Upper lobe of left lung (tissue), 6 donors: ENCODE measurements at places on chromosomes 12 and 14. TPM values are rescaled to one million over a fixed set of nuclear protein-coding genes. Genes with fewer than 3 reads are reported as not detected.
A peak's percentile ranks its signal among the peaks of the same experiment; 100 is the strongest.

GRCh38 chr12:30548203-30548602 is 147.5 kb downstream of the IPO8 start:
- no peaks in the 10 kb centered on the region for H3K4me1 ChIP-seq
- no peak overlapping the region for H3K4me3 ChIP-seq
- H3K27ac ChIP-seq = no peak overlapping the region
- H3K36me3 ChIP-seq = no peaks in the 10 kb centered on the region

DNA sequence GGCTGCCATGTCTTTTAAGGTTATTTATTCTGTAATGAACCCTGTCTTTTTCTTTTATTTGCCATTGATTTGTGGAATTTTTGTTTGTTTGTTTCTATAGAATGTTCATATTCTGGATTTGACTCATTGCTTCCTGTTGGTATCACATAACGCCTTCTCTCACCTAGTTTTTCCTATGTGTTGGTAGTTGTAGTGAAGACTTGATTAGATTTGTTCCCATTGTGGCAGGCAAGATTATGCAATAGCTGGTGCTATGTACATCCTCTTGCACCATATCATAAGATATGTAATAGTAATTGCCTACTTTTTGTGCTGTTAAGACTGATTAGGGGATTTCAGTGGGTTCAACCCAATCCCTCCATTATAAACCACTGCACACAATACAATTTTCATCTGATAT is 3.9 kb upstream of the KRT6B start:
- no peaks in the 10 kb centered on the region for H3K36me3 ChIP-seq
- no peak overlapping the region for H3K27ac ChIP-seq
- no peak overlapping the region for H3K4me3 ChIP-seq
- no peaks in the 10 kb centered on the region for H3K4me1 ChIP-seq
- no peaks in the 10 kb centered on the region for H3K27me3 ChIP-seq

GRCh38 chr12:130860311-130860710 is 11.6 kb upstream of the RAN start:
- no peak for DNase-seq
- no peak overlapping the region for H3K4me3 ChIP-seq

GRCh38 chr12:19681007-19681406 is 241.7 kb downstream of the AEBP2 start:
- no peaks in the 10 kb centered on the region for H3K27me3 ChIP-seq
- no peaks in the 10 kb centered on the region for H3K36me3 ChIP-seq
- no peaks in the 10 kb centered on the region for H3K4me1 ChIP-seq
- DNase-seq = no peak
- no peak overlapping the region for H3K4me3 ChIP-seq

DNA sequence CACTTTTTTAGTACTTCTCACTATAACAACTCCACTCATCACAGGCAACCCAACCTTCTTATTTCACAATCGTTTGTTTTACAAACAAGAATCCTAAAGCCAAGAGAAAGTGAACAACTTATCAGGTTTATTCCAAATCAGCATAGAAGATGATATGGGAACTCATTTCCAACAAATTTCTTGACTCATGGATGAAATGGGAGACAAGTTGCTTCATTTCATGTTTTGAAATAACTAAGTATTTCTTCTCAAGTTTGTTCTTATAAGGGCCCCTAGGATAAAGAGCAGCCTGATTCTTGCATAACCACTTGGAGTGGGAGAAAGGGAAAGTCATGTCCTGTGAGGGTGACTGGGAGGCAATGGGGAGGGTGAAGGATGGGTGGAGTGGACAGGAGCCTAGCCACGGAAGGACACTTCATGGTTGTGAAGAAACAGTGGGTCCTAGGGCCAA is 168.3 kb downstream of the DUSP6 start:
- H3K4me3 ChIP-seq = no peak overlapping the region
- peak; percentile 55 for DNase-seq
- peaks cover 30% of the 10 kb centered on the region for H3K4me1 ChIP-seq
- no peaks in the 10 kb centered on the region for H3K27me3 ChIP-seq
- no peak overlapping the region for H3K27ac ChIP-seq
- no peaks in the 10 kb centered on the region for H3K36me3 ChIP-seq

DNA sequence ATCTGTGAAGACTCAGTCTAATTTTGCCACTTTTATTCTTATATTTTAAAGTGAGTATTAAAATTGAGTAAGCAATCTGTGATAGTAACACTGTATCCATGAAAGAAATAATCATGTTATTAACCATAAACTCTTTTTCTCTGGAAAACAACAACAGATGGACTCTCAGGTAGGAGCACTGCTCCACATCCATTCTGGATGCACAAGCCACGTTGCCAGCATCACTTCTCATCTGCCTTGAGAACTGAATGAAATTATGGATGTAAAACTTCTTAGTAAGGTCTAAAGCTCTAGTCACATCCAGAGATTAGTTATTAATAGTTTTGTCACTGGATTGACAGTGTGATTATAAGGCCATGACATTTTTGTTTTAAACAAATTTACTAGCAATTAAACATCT is 489.1 kb upstream of the SYT1 start:
- no peaks in the 10 kb centered on the region for H3K36me3 ChIP-seq
- no peaks in the 10 kb centered on the region for H3K27me3 ChIP-seq
- no peak for DNase-seq
- H3K4me3 ChIP-seq = no peak overlapping the region
- no peak overlapping the region for H3K27ac ChIP-seq

GRCh38 chr14:89814126-89814525 is 140.4 kb downstream of the EFCAB11 start:
- H3K36me3 ChIP-seq = no peaks in the 10 kb centered on the region
- no peak for DNase-seq
- H3K4me3 ChIP-seq = no peak overlapping the region
- no peaks in the 10 kb centered on the region for H3K4me1 ChIP-seq

- H3K27ac ChIP-seq = no peak overlapping the region
- DNase-seq = no peak
- H3K4me1 ChIP-seq = peaks cover 21% of the 10 kb centered on the region
- no peak overlapping the region for H3K4me3 ChIP-seq
- no peaks in the 10 kb centered on the region for H3K27me3 ChIP-seq
- H3K36me3 ChIP-seq = no peaks in the 10 kb centered on the region
Observed at GRCh38 chr12:19186722-19187661, 57.5 kb downstream of the PLEKHA5 start.

DNA sequence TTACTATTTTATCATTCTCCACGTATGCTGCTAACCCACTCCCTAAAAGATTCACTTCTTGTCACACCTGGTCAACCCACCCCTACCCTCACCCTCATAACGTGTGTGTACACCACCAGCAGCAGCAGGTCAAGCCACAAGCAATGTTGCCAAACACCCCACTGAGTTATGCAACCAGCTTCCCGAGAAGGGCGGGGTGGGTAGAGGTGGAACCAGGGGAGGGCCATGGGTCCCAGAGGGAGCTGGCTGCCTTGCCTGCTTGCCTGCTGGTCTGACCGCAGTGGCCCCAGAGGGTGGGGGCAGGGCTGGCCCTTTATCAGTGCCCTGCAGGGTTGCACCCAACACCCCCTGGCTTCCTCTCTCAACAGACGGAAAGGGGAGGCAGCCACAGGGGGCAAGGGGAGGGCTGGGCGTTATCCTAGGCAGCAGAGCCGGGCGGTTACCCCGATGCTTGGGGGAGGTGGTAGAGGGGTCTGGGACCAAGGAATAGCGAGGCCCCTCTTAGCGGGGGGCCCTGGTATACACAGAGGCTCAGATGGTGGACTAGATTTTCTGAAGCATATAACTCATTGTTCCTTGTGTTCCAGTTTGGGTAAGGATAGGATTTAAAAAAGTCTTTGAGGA is 3.5 kb upstream of the NFE2 start:
- peak overlapping the region; percentile 84 for H3K27ac ChIP-seq
- peaks cover 60% of the 10 kb centered on the region for H3K4me1 ChIP-seq
- DNase-seq = peak; percentile 85
- no peaks in the 10 kb centered on the region for H3K27me3 ChIP-seq
- H3K4me3 ChIP-seq = peak overlapping the region; percentile 23

DNA sequence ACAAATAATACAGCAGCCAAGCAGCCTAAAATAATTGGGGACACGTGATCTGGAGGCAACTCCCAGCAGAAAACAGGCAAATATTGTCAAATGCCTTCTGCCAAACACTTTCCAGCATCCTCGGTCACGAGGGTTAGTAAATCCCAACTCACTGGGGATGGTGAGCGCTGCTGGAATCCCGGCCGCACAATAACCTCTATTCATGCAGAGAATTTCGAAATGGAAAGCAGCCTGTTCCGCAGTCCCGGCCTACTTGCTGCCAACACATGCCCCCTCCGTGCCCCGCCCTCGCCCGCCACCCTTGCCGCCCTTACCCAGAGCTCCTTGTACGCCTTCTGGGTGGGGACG is 62.2 kb downstream of the RFX4 start:
- H3K4me3 ChIP-seq = no peak overlapping the region
- peak; percentile 47 for DNase-seq
- no peaks in the 10 kb centered on the region for H3K27me3 ChIP-seq
- no peaks in the 10 kb centered on the region for H3K36me3 ChIP-seq
- H3K4me1 ChIP-seq = no peaks in the 10 kb centered on the region

DNA sequence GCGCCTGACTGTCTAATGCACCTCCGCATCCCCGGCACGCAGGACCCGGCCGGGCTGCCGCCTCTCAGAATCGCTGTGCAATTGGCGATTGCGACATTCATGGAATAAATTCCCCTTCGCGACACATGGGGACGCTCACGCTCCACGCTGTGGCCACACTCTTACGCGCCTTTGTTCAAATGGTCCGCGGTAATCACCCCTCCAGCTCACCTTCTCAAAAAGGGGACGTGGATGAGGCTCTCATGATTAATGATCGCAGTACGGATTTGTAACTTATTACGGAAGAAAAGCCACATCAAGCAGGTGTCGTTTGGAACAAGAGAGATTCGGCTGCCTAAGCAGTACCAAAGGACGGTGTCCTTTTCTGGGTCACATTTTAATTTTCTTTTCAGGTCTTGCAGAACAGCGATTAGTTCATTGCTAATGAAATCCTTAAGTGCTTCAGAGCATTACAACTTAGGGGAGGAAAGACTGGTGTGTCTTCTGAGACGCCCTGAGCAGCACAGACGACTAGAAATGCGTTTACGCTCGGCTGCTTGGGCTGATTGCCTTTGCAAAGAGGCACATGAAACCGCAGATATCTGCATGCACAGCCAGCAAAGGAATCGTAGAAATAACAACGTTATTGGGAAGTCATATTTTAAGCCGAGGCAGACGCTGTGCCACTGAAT is 37.3 kb upstream of the ADGRD1 start:
- peak overlapping the region; percentile 20 for H3K4me3 ChIP-seq
- DNase-seq = peak; percentile 62
- no peak overlapping the region for H3K27ac ChIP-seq
- no peaks in the 10 kb centered on the region for H3K27me3 ChIP-seq
- no peaks in the 10 kb centered on the region for H3K36me3 ChIP-seq

DNA sequence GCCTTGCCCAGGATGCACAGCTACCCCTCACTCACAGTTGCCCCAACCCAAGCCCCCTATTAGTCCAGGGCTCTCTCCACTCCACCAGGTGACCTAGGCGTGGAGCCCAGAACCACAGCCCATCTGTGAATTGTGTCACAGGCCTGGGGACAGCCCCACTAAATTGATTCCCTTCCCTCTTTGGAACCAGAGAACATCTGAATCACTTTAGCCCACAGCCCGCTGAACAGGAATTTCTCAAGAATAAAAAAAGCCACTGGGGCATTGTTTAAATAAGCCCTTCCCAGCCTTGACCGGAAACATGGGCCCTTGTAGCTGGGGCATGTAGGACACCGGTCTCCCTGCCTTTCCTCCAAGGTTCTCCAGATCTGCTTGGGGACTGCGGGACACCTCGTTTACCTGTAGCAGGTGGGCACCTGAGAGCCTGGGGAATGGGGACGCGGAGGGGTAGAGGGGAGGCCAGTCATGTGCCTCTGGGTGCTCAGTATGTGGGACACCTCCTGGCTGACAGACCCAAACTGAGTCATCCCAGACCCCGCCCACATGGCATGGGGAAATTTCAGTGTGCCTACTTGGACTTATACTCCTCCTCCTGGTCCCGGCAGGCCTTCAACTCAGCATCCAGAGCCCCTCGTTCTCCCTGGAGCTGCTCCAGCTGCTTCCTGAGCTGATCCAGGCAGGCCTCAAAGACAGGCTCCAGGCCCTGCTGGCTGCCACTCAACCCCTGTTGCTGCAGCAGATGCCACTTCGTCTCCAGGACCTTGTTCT is 1.3 kb downstream of the KRT78 start:
- H3K4me3 ChIP-seq = no peak overlapping the region
- no peak overlapping the region for H3K27ac ChIP-seq
- no peaks in the 10 kb centered on the region for H3K36me3 ChIP-seq

GRCh38 chr12:19515179-19515578 is 75.9 kb downstream of the AEBP2 start:
- peaks cover 4% of the 10 kb centered on the region for H3K4me1 ChIP-seq
- no peak overlapping the region for H3K27ac ChIP-seq
- H3K27me3 ChIP-seq = no peaks in the 10 kb centered on the region
- no peak overlapping the region for H3K4me3 ChIP-seq
- no peaks in the 10 kb centered on the region for H3K36me3 ChIP-seq
- DNase-seq = no peak

- DNase-seq = no peak
- H3K36me3 ChIP-seq = no peaks in the 10 kb centered on the region
- H3K27me3 ChIP-seq = no peaks in the 10 kb centered on the region
- no peak overlapping the region for H3K27ac ChIP-seq
Observed at GRCh38 chr14:66435683-66436082, 50.5 kb upstream of the CCDC196 start.

The SYNE3 gene
- total RNA-seq = 18.2 TPM

The TAS2R19 gene
- 17.8 TPM for total RNA-seq

The SLC38A4 gene
- 0.60 TPM for total RNA-seq

The KRT78 gene
- total RNA-seq = not detected

The HOXC6 gene
- total RNA-seq = not detected
